ENCODE measurements at places on chromosomes 6 and 20.

DNA sequence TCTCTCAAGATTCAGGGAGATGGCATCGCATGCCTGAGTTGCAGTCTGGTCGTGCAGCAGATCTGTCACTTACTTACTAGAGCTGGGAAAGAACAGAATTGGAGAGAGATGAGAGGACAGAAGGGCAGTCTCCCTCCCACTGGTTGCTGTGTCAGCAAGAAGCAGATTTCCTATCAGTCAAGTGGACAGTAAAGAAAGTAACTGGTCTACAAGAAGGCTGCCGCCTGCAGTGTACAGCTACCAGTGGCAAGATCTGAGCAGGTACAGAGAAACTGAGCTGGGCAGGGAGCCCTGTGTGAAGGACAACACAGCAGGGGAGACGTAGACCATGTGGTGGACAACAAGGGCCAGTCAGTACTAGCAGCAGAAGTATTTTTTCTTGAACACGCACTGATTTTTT lies 49.5 kb upstream of the PCSK2 start:
- DNase-seq: no peak

DNA sequence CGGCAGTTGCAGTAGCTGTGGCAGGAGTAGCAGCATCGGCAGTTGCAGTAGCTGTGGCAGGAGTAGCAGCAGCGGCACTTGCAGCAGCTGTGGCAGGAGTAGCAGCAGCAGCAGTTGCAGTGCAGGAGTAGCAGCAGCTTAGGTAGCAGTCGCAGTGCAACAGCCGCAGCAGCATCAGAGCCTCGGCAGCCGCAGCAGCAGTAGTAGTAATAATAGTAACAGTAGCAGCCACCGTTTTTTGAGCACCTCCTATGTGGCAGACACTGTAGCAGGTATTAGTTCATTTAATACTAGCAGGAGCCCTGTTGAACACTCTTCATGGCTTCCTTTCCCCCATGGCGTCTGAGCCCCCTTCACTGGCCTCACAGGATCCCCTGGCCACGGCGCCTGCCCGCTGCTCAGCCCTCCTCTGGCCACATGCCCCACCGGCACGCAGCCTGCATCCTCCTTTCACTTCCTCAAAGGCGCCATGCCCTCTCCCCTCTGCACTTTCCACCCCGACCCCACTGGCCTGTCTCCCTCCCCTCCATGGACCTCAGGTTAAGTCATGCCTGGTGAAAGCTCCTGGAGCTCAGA lies 19.1 kb upstream of the IRF4 start:
- DNase-seq: no peak

- no peak for DNase-seq
These were observed 234.2 kb downstream of the HACE1 start for GRCh38 chr6:104625536-104625935.

- no peak for DNase-seq
These were observed 25.5 kb downstream of the RNF144B start for GRCh38 chr6:18412644-18413043.

GRCh38 chr6:169933251-169933821 lies 181.9 kb downstream of the ERMARD start:
- no peak for DNase-seq

- no peak for DNase-seq
These were observed 62.7 kb downstream of the NOL4L start for GRCh38 chr20:32522526-32522775.

- no peak for DNase-seq
These were observed 3.5 kb downstream of the ZFAND3 start for GRCh38 chr6:37822851-37823682.

- DNase-seq: peak; percentile 7
These were observed 11.2 kb downstream of the SLC35A1 start for GRCh38 chr6:87483929-87484328.

GRCh38 chr6:167442796-167443680 lies 118.2 kb downstream of the TTLL2 start:
- no peak for DNase-seq

- peak; percentile 5 for DNase-seq
These were observed 7.0 kb downstream of the DYNLRB1 start for GRCh38 chr20:34522969-34523871.

GRCh38 chr6:94645191-94645590 lies 932.1 kb upstream of the MANEA start:
- DNase-seq: no peak

- DNase-seq: no peak
These were observed 55.6 kb upstream of the BEND6 start for GRCh38 chr6:56899311-56899710.

- no peak for DNase-seq
These were observed 5.0 kb upstream of the ZBTB24 start for GRCh38 chr6:109488001-109488400.

- no peak for DNase-seq
These were observed 2.0 kb upstream of the SPACA1 start for GRCh38 chr6:88045521-88046136.

GRCh38 chr6:125013938-125014660 lies 51.9 kb downstream of the RNF217 start:
- DNase-seq: peak; percentile 11

- DNase-seq: no peak
These were observed 262.8 kb downstream of the TBC1D7 start for GRCh38 chr6:13065581-13065980.

GRCh38 chr6:1678201-1678600 lies 68.5 kb downstream of the FOXC1 start:
- DNase-seq: no peak

GRCh38 chr20:56504373-56505005 lies 20.1 kb upstream of the FAM209A start:
- no peak for DNase-seq

DNA sequence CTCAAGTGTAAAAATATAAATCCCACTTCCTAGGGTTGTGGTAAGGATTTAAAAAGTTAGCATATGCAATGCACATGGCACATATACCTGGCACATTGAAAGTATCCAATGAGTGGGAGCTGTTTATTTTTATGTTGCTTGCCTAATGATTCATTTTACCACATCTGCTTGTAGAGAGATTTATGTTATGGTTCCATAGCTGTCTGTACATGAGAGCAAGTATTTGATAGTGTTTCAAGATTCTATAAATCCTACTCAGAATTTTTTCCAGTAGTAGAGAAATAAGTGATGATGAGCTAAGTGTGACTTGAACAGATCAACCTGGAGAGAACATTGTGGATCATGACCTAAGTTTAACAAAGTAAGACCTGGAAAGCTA lies 125.3 kb upstream of the SPTLC3 start:
- DNase-seq: no peak

GRCh38 chr20:5065166-5065878 lies 54.4 kb downstream of the PCNA start:
- peak; percentile 90 for DNase-seq

DNA sequence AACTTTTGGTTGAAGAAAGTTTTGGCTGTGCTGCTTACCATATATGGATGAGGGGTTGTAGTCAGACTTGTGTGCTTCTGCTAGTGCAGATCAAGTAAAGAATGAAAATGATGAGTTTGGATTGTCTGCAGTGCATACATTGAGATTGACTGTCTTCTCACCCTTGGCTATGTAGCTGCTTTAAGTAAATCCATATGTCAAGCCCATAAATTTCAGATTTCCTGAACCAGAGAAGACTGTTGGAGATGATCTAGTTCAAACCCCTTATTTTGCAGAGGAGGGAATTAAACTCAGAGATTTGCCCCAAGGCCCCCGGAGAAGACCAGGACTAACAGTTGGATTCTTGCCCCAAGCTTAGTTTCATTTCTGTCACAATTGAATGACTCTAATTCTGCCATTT lies 67.2 kb downstream of the PKIB start:
- no peak for DNase-seq

DNA sequence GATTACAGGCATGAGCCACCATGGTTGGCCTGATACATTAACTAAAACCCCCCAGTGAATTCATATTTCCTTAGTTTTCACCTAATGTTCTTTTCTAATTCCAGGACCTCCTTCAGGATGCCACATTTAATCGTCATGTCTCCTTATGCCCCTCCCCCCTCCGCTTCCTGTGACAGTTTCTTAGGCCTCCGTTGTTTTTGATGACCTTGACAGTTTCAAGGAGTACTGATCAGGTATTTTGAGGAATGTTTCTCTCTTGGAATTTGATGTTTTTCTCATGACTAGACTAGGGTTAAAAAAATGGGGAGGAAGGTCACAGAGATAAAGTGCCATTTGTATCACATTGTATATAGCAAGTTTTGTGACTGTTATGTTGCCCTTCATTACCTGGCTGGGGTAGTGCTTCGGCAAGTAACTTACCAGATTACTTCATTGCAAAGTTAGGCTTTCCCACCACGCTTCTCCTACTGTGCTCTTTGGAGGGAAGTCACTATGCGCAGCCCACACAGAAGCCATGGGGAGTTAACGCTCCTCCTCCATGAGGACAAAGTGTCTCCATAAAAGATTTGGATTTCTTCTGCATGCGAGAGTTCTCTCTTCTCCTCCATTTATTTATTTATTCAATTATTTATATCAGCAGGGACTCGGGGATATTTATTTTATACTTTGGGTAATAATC lies 99.5 kb downstream of the NCR2 start:
- no peak for DNase-seq

DNA sequence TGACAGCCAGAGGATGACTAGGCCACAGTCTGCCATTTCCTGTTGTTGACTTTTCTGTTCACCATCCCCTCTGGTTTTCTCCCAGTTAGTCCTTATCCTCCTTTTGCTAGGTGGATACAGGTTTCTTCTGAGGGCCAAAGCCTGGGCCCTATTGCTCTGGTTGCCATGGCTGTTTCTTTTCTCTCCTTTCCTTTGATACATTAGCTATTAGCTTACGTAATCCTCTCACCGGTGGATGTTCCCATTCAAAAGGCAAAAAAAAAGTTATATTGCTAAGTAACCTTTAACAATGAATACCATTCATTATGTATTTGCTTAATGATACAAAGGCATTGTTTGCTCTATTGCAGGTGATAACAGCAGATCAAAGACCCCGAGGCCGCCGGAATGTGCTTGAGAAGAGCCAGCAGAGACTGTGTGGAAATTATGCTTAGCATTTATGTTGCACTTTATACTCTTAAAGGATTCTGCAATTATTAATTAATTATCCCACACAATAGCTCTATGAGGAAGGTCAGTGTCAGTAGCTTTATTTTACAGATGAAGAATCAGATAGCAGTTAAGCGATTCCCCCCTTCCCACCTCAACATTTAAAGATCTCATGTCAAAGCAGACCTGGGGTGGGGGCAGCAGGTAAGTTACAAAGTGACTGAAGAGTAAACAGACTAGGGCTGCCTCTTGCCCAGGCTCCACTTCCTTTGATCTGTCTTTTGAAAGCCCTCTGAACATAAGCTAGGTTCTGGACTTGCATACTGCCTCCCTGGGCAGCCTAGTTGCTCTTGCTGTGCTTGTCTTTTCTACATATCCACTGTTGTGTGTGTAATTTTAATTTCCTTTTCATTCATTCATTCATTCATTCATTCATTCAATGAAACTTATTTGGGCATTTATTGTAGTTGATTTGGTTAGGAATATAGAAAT lies 14.5 kb upstream of the TFB1M start:
- no peak for DNase-seq

DNA sequence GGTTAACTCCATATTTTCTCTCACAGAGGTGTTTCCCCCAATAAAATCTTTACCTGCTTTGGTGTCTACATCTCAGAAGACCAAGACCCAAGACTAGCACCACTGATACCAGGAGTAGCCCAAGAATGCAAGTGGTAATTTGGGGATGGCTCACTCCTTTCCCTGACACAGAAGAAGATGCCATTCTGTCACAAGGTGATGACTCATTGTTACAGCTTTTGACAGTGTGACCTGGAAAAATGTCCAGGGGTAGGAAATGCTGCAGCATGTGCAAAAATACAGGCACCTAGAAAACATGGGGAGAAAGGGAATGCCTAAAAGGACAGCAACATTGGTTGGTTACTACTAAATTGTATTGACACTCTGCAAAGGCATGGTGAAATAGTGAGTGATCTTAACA lies 254.0 kb upstream of the GJE1 start:
- DNase-seq: no peak

- DNase-seq: no peak
These were observed 127.7 kb downstream of the ALDH8A1 start for GRCh38 chr6:134821928-134822864.

- DNase-seq: no peak
These were observed 101.3 kb downstream of the OR2B2 start for GRCh38 chr6:27810768-27811450.

- no peak for DNase-seq
These were observed 35.7 kb upstream of the POPDC3 start for GRCh38 chr6:105215506-105215905.

- DNase-seq: no peak
These were observed 112.9 kb upstream of the RPS6KA2 start for GRCh38 chr6:166739976-166740318.

DNA sequence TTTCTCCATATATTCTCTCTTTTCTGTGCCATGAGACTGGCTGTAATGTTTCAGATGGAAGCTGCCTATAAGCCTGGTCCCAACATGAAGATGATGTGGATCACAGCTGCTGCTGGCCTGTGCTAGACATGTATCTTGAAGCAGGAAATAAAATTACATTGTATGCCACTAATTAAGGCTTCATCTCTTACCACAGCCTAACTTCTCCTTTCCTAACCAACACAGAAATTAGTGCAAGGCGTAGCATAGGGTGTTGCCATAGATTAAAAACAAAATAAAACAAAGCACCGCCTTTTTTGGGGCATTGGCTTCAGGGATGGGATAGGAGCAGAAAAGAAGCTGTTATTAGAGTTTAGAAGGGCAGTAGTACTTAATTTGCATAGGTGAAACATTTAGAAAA lies 4.7 kb upstream of the SLC17A4 start:
- DNase-seq: peak; percentile 16

DNA sequence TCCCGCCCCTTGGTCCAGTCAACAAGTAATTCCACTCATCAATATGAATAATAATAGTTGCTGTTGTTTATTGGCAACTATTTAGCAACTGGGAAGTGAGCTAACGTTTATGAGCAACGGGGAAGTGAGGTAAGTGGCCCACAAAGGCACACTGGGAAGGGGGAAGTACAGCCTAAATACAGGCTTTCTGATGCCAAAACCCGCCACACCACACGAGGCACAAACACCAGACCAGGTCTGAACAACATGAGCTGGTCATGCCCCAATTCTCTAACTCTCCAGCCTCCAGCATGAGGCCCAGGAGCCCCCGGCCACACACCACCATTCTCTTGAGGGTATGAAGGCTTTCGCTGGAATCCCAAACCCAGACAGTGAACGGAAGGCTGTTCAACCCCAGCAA lies 50.8 kb downstream of the PREX1 start:
- DNase-seq: peak; percentile 93

- DNase-seq: no peak
These were observed 14.4 kb downstream of the FOXP4 start for GRCh38 chr6:41560431-41561192.

- no peak for DNase-seq
These were observed 35.1 kb upstream of the DTNBP1 start for GRCh38 chr6:15697895-15698294.

- DNase-seq: peak; percentile 7
These were observed 161.3 kb downstream of the SOX4 start for GRCh38 chr6:21754891-21755290.

- DNase-seq: no peak
These were observed 28.8 kb downstream of the MTHFD1L start for GRCh38 chr6:150894191-150894744.
